ENCODE measurements at places on chromosomes 6 and 20.

DNA sequence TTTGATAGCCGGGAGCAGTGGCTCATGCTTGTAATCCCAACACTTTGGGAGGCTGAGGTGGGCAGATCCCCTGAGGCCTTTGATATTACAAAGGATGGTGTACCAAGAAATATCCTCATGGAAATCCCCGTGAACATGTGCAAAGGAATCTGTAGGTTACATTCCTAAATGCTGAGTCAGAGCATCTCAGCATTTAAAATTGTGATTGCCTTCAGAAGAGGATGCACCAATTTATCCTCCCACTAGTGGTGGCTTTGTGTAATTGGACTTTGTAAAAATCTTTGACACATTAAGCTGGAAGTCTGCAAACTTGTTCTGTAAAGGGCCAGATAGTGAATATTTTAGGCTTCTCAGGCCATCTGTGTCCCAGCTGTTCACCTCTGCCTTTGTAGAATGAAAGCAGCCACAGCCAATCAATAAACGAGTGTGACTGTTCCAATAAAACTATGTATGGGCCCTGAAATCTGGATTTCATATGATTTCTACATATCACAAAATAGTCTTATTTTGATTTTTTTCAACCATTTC, 11.8 kb downstream of the TMEM14B start:
- no peak for DNase-seq

GRCh38 chr6:44915111-44915510, 413.0 kb upstream of the RUNX2 start:
- DNase-seq = no peak

- peak; percentile 34 for DNase-seq
Observed at GRCh38 chr6:158064725-158065251, 83.1 kb downstream of the SYNJ2 start.

GRCh38 chr20:10645205-10645570, 28.6 kb downstream of the JAG1 start:
- DNase-seq = no peak

- no peak for DNase-seq
Observed at GRCh38 chr6:71248306-71248765, 40.3 kb upstream of the OGFRL1 start.

DNA sequence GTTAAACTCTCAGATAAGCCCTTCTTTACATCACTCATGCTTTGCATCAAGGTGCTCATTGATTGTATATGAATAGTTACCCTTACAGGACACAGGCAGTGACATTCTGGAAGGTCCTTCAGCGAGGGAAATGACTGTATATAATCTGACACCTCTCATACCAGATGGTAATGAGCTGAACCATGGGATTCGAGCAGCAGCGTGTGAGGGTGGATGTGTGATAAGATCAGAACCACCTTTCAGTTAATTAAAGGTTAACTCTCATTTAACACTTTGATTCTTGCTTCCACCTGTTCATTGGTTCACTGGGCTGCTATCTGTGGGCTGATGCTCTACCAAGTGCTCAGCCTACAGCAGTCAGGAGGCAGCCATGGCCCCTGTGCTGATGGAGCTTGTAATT, 24.2 kb downstream of the NEDD9 start:
- DNase-seq = no peak

- DNase-seq = no peak
Observed at GRCh38 chr6:139628270-139628669, 253.8 kb upstream of the CITED2 start.

DNA sequence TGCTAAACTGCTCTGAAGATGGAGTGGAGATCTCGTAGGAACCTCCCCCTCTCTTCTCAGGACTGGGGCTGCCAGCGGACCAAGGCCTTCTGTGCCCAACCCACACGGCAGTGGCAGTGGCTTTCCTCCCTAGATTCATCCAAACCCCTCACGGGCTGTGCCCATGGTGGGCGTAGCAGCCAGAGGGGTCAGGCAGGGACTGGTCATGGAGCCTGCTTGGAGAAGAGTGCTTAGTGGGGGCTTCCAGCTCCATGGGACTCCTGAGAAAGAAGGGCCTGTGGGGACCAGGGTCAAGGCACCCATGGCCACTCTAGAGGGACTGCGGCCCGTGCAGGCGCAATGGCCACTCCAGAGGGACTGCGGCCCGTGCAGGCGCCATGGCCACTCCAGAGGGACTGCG, 86.6 kb downstream of the TAF4 start:
- no peak for DNase-seq

- peak; percentile 73 for DNase-seq
Observed at GRCh38 chr20:43681468-43681942, 14.6 kb downstream of the MYBL2 start.

GRCh38 chr6:16055852-16056251, 73.0 kb upstream of the MYLIP start:
- DNase-seq = no peak

- DNase-seq = no peak
Observed at GRCh38 chr6:138309695-138310094, 68.0 kb upstream of the SMIM28 start.

- no peak for DNase-seq
Observed at GRCh38 chr20:62818592-62819493, 2.0 kb downstream of the COL9A3 start.

GRCh38 chr6:64733433-64733832, 973.6 kb downstream of the EYS start:
- no peak for DNase-seq

DNA sequence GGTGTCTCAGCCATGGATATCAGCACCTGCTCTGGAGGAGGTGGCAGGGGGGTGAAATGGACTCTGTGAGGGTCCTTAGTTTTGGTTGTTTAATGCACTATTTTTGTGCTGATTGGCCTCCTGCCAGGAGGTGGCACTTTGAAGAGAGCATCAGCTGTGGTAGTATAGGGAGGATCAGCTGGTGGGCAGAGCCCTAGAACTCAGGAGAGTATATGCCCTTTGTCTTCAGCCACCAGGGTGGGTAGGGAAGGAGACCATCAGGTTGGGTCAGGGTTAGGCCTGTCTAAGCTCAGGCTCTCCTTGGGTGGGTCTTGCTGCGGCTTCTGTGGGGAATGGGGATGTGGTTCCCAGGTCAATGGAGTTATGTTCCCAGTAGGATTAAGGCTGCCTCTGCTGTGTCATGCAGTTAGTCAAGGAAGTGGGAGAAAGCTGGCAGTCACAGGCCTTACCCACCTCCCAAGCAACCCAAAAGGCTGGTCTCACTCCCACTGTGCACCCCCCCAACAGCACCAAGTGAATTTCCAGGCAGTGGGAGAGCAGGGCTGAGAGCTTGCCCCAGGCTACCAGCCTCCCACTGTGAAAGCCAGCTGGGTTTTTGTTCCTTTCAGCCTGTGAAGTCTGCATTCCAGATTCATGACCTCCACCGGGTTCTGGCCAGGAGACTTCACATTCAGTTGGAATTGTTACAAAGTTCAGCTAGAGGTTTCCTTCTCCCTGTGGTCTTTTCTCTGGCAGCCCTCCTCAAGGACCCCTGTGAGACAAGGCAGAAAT, 5.7 kb upstream of the OSTM1 start:
- DNase-seq = no peak

GRCh38 chr20:1841554-1842140, 53.6 kb upstream of the SIRPA start:
- DNase-seq = no peak

DNA sequence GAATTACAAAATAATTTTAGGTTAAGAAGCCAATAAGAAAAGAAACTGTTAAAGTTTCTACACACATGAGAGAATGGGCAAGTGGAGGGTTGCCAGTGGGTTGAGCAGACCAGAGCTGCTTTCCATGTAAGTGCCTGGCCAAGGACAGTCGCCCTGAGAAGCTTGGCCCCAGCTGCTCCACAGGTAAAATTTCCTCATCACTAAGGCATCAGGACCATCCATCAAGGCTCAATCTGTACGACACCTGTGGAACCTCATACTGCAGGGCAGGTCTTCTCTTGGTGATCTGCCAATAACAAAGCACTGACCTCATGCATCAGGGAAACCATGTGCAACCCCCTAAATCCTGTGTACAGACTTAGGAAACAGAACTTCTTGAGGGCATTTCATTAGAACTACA, 115.4 kb downstream of the INSM1 start:
- DNase-seq = no peak

DNA sequence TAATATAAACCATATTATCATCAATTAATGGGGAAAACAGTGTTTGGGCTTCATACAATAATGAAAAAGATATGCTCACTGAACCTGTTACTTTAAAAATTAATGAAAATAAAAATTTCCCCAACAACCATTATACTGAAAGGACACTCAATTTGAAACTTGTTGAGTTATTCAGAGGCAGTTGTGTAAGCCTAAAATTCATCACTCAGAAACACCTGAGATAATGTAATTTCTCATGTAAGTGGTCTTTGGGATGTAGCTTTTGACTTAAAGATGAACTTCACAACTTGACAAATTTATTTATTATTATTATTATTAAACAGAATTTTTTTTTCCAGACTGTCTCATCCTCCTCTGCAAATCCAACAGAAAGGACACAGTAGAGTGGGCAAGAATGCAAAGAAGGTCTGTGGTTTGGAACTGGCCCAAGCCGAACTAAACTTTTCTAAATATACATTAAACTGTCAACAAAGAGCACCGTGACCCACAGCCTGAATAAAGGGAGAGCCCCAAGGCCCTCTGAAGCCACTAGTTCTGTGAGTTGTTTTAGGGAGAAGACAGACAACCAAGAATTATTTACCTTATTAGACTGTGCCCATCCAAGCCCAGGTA, 32.2 kb upstream of the HEY2 start:
- no peak for DNase-seq

GRCh38 chr20:33688938-33689424, 2.8 kb upstream of the E2F1 start:
- no peak for DNase-seq

DNA sequence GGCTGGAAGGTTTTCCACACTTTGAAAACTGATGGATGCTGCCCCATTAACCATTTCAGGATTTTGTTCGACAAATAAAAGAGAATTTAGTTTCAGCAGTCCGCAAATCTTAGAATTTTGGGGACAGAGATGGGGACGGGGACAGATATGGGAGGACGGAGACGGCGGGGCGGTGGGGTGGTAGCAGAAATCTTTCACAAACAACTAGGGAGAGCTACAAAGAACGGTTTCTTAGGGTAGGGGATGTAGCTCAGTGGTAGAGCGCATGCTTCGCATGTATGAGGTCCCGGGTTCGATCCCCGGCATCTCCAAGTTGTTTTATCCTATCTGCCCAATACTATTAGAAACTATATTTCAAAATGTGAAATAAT, 15.1 kb downstream of the HMGN4 start:
- peak; percentile 82 for DNase-seq

DNA sequence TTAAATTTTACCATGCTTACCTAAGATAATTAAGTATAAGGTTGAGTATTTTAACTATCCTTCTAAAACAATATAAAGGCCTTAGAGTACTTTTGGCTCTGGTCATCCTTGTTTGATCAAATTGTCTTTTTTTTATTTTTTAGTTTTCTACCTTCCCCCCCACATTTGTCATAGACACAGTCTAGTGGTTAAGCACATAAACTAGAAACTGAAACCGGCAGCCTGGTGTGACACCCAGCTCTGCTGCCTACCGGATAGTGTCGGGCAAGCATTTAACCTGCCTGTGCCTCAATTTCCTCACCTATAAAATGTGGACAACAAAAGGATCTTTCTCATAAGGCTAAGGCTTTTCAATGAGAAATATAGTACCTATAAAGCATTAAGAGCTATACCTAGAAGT, 21.6 kb upstream of the TULP4 start:
- no peak for DNase-seq

GRCh38 chr20:51461306-51461705, 81.2 kb downstream of the NFATC2 start:
- no peak for DNase-seq

DNA sequence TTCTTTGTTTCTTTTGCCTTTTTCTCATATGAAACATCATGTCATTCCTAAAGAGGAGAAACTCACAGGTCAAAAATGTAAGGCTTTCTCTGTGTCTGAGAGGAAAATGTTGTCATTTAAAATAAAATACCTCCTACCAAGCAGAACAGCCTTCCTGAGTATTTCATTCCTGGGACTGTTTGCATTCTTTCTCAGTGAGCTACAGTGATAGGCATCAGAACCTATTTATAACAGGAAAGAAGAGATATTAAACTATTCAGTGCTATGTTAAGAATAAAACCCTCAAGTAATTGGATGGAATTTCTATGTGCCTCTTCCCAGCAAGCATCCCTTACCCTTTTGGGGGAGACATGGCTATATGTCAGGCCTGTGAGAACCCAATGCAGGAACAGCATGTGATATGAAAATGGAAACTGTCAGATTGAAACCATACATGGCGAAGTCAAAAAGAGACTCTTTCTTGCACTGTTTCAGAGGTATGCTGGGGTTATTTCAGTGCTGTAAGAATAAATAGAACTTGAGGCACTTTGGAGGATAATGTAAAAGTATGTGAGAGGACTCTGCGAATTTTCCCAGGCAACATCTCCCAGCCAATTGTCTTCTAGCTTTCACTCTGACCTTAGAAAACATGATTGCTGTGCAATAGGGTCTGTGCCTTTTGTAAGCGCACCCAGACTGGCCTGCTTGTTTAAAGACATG, 133.8 kb upstream of the CCN2 start:
- no peak for DNase-seq

DNA sequence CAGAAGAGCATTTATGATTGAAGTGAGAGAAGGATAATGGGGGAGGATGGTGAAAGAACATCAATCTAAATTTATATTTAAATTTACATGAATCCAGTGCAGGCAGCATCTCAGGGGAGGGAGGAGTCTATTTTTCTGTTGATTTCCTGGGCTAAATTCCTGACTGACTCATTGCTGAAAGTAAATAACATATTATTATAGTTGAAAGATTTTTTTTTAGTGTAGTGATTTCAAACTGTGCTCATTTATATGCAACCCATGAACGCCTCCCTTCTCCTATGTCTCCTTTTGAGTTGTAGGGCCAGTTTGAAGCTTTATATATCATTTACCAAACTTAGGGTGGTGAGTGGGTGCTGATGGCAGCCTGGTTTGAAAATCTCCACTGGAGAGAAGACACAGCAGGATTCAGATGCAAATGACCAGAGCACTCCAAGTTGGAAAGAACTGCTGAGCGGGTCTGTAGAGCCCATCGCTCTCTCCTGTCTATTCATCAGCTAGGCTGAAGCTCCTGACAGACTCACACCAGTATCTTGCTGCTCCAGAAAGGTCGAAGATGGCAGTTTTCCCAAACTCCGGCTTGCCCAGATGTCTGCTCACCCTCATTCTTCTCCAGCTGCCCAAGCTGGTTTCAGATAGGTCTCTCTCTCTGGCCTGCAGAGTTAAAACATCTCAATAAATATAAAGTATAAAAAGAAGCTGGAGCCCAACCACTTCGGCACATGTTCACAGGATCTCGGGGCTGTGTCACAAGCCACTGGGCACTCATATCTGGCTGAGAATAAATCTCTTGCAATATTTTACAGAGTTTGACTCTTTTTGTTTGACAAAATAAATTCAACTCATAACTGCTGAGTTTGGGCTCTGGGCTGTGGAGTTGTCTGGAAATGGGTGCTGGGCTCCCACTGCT, 18.3 kb downstream of the BTN2A1 start:
- DNase-seq = no peak

All from NCI-H187 (cell line).